ENCODE measurements at places on chromosomes 7 and 10.
A peak's percentile ranks its signal among the peaks of the same experiment; 100 is the strongest.

- DNase-seq = peak; percentile 85
These were observed 227.2 kb upstream of the KLF14 start for GRCh38 chr7:130961128-130961601.

- DNase-seq = no peak
These were observed 15.3 kb downstream of the WNT16 start for GRCh38 chr7:121344093-121344492.

DNA sequence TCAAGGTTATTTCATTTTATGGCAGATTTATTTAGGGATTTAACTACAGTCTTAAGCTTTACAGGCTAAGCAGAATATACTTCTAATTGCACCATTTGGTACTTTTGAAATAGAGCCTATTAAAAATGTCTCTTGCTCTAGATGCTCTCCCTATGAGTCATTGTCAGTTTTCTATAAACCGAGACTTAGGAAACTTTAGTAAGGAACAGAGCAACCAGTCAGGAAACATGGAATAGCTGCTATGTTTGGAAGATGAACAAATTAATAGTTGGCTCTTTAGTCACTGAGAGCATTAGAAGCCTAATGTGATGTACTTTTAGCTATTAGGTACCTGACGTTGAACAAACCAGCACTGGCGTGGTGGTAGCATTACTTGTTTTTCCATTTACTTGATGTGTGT is 35.3 kb downstream of the INPP5F start:
- DNase-seq = no peak

- no peak for DNase-seq
These were observed 18.2 kb upstream of the ZNF862 start for GRCh38 chr7:149819961-149820340.

- DNase-seq = no peak
These were observed 265.0 kb downstream of the CAMK1D start for GRCh38 chr10:12614177-12614995.

DNA sequence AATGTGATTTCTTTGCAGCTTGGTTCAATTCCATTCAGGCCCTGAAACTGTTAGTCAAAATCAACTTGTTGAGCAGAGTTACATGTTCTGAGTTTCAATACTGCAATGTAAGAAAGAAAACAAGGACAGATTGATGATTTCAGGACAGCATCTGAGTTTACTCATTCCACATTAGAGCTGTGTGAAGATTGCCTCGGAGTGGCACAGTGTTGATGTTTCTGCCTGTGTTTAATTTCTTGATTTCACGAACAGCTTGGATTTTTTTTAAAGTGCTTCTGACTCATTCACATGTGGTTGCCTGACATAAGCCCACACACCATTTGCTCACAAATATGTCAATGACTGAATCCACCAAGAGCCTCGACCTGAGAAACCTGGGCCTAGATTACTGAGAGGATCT is 101.2 kb upstream of the PARD3 start:
- DNase-seq = peak; percentile 15

DNA sequence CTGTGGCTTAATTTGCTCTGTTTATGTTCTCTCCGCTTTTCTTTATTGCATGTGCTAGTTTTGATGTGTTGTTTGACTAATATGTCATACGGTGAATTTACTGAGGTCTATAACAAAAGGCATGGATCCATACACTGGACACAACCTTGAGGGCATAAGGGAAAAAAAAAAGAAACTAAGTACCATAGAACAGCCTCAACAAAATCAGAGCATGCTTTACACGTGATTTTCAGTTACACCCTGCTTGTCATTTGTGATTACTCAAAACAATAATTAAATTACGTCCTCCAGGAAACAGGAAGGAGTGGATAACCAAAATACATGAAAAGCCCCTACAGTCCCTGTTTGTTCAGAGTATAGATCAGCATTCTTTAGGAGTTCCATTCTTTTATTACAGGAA is 150.5 kb downstream of the CRPPA start:
- DNase-seq = no peak

DNA sequence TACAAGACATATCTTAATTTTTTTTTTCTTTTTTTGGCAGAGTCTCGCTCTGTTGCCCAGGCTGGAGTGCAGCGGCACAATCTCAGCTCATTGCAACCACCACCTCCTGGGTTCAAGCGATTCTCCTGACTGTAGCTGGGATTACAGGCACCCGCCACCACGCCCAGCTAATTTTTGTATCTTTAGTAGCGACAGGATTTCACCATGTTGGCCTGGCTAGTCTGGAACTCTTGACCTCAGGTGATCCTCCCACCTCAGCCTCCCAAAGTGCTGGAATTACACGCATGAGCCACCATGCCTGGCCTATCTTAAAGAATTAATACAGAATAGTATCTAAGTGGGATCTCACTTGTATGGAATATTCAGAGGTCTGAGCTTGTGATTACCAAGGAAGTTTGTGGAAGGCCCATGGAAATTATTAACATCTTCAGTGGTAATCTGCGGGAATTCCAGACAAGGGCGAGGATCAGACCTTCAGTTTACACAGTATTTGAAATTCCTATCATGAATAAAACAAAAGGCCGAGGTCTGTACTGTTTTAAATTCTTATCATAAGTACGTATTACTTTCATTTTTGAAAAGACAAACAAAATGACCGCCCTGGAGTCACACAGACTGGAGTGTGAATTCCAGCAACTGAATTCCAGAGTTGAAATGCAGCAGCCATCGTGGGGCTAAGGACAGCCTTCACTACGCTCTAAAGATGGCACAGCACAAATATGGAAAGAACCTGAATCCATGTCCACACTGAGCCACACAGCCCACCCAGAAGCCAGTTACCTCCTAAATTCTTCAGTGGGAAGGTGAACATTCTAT is 16.7 kb downstream of the GPRIN2 start:
- peak; percentile 1 for DNase-seq

- DNase-seq = no peak
These were observed 98.7 kb downstream of the CDK6 start for GRCh38 chr7:92737706-92738105.

GRCh38 chr10:34029455-34029854 is 695.0 kb upstream of the NRP1 start:
- DNase-seq = no peak

GRCh38 chr10:91708174-91708861 is 75.4 kb upstream of the PPP1R3C start:
- no peak for DNase-seq

DNA sequence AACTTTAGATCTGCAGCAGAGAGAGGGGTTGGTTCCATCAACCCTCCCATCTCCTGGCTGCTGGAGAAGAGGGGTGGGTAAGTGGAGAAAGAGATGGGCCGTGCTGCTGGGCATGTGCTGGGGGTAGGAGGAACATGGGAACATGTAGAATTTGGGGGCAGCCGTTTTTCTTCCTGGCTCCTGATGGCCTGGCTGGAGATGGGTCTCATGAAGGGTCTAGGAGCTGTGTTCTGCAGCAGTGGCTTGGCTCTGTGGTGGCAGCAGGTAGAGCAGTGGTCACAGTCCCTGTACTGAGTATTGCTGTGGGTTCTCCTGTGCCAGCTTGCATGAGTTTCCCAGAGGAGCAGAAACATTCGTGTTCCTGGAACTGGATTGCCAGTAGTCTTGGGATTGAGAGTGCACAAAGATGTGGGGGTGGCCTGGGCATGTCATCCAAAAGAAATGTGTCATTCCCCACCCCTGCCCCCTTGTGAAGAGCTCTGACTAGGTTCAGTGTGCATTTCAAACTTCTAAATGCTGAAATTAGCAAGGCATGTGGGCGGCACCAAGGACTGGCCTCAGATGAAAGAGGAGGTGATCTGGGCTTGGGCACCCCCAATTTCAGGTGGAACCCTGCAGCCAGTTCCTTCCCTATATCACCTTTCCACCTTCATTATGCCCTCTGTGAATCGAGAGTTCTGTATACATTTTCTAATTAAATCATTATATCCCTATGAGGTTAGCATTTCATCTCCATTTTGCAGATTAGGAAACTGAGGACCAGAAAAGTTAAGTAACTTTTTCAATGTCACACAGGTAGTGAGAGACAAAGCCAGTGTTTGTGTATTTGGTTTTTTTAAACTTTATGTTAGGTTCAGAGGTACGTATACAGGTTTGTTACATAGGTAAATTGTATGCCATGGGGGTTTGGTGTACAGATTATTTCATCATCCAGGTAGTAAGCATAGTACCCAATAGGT is 2.1 kb downstream of the CHST3 start:
- peak; percentile 22 for DNase-seq

DNA sequence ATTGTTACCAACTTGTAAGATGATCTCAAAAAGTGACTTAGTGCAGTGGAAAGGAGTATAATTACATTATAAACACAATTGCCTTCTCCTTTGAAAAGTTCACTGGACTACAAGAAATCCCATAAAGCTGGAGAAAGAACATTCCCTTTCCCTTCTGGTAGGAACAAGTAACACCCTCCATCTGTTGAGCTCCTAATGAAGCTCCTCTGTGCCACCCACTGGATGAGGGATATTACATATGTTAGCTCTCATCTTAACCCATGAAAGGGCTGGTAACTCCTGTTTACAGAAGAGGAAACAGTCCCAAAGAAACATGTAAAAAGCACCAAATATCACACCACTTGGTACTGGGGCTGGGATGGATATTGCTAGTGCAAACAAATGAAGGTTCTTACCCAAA is 8.1 kb downstream of the PGAM1 start:
- DNase-seq = no peak

DNA sequence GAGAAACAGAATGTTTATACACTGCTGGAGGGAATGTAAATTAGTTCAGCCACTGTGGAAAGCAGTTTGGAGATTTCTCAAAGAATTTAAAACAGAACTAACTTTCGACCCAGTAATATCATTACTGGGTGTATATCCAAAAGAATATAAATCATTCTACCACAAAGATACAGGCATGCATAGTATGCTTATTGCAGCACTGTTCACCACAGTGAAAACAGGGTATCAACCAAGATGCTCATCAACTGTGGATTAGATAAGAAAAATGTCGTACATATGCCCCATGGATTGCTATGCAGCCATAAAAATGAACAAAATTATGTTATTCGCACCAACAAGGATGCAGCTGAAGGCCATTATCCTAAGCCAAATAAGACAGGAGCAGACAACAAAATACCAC is 343.1 kb upstream of the KCND2 start:
- no peak for DNase-seq

- DNase-seq = no peak
These were observed 1.1 kb downstream of the EPHB6 start for GRCh38 chr7:142855756-142856564.

DNA sequence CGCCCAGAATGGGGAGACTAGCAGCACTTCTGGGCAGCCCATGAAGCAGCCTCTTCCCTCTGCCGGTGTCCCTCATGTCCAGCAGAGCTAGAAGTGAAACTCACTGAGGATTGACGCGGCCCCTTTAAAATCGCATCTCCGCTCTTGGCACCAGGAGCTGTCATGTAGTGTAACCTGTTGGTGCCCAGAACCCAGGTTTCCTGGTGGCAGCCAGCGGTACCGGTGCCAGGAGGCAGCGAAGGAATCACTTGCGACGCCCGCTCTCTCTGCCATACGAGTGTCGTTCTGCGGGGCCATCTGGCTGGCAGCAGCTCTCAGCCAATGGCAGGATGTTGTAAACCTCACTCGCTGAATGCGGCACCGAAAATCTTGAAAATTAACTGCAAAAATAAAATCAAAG is 82.7 kb downstream of the CUX1 start:
- DNase-seq = no peak

DNA sequence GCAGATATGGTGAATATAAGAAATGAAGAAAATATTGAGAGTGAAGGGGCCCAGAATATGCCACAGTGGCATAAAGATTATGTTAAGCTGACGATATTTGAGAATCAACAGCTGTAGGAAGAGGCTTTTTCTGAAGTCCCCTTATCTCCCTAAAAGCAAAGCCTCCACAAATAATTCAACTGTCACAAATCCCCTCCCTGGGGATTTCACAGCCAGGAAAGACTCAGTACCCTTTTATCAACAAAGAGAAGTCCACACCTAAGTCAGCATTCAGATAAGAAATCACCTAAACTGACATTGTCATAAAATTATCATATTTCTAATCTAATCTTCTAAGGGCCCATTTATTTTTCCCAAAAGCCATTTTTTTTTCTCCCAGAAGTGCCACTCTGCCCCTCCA is 284.9 kb upstream of the VWC2 start:
- no peak for DNase-seq

DNA sequence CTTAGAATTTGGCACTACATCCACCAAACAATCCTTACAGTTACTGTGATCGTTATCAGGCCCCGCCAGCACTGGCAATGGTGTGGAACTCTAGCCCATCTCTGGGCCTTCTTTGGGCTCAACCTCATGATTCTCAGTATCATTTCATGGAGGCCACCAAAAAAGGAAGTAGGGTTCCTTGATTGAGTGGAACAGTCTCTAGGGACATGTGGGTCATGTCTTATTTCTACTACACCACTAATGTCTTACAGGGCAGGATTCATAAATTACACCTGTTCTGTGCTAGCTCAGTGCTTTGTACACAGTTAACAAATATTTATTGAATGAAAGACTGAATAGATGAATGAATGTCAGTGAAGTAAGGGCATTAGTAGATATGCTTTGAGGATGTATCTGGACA is 53.9 kb downstream of the AP3M1 start:
- DNase-seq = no peak

DNA sequence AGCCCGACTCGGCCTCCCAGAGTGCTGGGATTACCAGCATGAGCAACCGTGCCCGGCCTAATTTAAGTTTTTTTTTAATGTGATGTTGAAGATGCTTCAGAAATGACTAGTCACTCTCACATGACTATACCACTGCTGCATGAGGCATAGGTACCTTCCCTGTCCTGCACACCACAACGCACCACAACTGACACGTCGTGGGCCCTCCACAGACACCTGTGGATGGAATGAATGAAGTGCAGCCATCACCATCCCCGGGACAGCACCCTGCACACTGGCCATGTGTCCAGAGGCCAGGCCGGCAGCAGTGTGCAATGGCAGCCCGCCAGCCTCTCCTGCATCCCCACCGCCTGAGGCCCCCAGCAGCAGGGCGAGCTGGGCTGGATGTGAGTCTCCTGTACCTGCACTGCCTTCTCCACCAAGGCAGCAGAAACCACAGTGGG is 55.1 kb downstream of the VOPP1 start:
- peak; percentile 79 for DNase-seq

GRCh38 chr7:137772316-137772715 is 74.5 kb downstream of the DGKI start:
- DNase-seq = no peak

DNA sequence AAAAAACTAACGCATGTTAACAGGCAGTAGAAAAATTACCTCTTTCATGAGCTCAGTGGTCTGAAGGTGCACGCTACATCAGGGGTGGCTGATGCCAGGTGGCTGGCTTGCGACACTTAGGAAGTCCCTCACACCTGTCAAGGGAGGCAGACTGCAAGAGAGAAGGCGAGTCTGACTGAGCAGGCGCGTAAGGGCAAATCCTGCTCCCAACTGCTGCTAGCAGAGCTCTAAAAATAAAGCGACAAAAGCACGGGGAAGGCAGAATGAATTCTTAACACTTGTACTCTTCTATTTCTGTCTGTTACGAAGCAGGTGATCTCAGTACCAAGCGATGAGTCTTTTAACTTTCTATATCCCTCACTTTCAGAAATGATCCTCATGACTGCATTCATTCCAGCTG is 33.1 kb downstream of the CACNA2D1 start:
- no peak for DNase-seq

Data from activated CD4-positive, alpha-beta T cell treated with anti-CD3 and anti-CD28 coated beads for 48 hours (primary cell).